Smooth muscle cell of trachea (primary cell): ENCODE measurements at places on chromosomes 1 and 21. TPM values are rescaled to one million over a fixed set of nuclear protein-coding genes. Genes with fewer than 3 reads are reported as not detected.

The PRR9 gene
- not detected in 2 replicates for total RNA-seq

The MPZ gene
- 0.87 and 0.99 TPM in 2 replicates for total RNA-seq

The HSD11B1 gene
- 22.5 and 28.8 TPM in 2 replicates for total RNA-seq

The FAM76A gene
- total RNA-seq = 15.1 and 18.0 TPM in 2 replicates

The SHISA4 gene
- 15.3 and 37.4 TPM in 2 replicates for total RNA-seq

The LMX1A gene
- total RNA-seq = not detected in 2 replicates
